ENCODE measurements at places on chromosomes 2 and 18.

GRCh38 chr2:64201151-64201550 is 56.9 kb upstream of the PELI1 start:
- no peak for DNase-seq

GRCh38 chr2:95354925-95355324 is 47.6 kb upstream of the FAHD2A start:
- DNase-seq = no peak

- DNase-seq = no peak
These were observed 4.5 kb downstream of the PCBP1 start for GRCh38 chr2:70091816-70092215.

GRCh38 chr18:29123706-29124530 is 947.0 kb upstream of the CDH2 start:
- DNase-seq = no peak

DNA sequence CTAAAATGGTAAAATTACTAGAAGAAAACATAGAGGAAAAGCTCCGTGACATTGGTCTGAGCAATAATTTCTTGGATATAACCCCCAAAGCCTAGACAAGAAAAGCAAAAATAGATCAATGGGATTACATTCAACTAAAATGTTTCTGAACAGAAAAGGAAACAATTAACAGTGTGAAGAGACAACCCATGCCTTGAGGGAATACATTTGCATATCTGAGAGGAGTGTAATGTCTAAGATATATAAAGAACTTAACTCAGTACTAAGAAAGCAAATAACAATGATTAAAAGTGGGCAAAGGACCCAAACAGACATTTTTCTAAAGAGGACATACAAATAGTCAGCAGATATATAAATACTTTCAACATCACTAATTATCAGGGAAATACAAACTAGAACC is 206.2 kb downstream of the VAPA start:
- no peak for DNase-seq

GRCh38 chr18:48335829-48336228 is 73.4 kb downstream of the ZBTB7C start:
- no peak for DNase-seq

GRCh38 chr2:25034081-25034480 is 7.8 kb upstream of the EFR3B start:
- no peak for DNase-seq

- no peak for DNase-seq
These were observed 55.1 kb downstream of the RHOB start for GRCh38 chr2:20501974-20502373.

DNA sequence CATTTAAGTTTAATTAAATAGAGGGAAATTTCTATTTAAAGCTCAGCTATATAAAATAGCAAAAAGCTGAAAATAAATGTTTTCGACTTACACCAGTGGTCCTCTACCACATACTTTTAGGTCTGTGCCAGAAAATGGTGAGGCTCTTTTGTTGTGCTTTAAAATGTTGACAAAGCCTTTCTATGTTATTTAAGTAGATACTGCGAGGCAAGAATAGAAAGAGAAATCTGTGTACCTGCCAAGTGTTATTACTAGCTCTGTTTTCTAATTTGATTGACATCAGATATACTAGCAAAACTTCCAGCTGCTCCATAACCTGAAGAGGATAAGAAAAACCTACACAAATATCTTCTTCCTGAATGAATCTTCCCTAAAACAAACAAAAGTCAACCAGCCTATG is 53.6 kb downstream of the LPIN2 start:
- DNase-seq = no peak

DNA sequence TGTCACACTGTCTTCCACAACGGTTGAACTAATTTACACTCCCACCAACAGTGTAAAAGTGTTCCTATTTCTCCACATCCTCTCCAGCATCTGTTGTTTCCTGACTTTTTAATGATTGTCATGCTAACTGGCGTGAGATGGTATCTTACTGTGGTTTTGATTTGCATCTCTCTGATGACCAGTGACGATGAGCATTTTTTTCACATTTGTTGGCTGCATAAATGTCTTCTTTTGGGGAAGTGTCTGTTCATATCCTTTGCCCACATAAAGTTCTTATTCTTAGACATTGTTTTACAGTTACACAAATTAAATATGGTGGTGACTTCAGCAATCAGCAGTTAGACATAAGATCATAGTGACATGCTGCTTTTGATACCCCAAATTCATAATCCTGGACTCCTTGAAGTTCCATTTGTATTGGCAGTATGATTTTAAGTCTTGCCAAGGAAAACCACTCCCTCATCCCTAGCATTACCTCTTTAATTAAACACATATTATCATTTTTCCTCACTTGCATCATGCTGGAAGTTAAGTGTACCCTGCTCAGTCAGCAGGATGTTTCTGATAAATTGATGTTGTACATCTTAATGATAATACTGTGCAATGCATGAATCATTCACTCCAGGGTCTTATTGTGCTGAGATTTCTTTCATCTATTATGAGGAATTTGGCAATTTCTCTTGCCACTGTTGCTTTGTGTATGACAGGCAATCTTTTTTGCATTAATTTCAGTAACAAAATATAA is 67.6 kb upstream of the STAT1 start:
- DNase-seq = no peak

DNA sequence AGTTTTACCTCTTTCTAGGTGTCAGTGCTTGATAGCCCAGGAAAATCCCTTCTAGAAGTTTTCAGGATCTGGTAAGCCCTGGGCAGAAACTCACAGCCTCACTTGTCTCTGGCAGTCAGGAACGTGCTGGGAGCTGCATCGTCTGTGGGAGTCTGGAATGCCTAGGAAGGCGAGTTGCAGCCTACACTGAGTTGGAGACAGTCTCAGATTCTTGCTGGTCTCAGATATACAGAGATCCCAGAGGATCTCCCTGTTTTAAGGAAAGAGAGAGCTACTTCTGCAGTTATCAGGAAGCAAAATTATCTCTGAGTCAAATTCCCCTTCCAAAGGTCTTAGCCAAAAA is 104.4 kb upstream of the CDC42EP3 start:
- no peak for DNase-seq

DNA sequence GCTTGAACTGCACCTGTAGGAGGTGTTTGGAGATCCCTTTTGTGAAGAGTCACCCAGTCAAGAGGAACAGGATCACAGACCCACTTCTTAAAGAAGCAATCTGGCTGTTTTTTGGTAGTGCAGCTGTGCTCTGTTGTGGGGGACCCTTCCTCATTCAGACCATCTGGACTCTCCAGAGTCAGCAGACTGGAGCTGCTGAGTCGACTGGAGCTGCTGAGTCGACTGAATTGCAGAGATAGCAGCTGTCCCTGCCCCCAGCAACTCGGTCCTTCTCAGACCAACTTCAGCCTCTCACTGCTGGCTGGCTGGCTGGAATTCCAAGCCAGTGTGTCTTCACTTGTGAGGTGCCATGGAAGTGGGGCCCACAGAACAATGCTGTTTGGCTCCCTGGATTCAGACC is 56.8 kb downstream of the GTF3C3 start:
- DNase-seq = no peak

GRCh38 chr2:61090386-61090921 is 24.8 kb downstream of the SANBR start:
- DNase-seq = no peak

- no peak for DNase-seq
These were observed 108.4 kb downstream of the PRELID3A start for GRCh38 chr18:12516049-12516630.

DNA sequence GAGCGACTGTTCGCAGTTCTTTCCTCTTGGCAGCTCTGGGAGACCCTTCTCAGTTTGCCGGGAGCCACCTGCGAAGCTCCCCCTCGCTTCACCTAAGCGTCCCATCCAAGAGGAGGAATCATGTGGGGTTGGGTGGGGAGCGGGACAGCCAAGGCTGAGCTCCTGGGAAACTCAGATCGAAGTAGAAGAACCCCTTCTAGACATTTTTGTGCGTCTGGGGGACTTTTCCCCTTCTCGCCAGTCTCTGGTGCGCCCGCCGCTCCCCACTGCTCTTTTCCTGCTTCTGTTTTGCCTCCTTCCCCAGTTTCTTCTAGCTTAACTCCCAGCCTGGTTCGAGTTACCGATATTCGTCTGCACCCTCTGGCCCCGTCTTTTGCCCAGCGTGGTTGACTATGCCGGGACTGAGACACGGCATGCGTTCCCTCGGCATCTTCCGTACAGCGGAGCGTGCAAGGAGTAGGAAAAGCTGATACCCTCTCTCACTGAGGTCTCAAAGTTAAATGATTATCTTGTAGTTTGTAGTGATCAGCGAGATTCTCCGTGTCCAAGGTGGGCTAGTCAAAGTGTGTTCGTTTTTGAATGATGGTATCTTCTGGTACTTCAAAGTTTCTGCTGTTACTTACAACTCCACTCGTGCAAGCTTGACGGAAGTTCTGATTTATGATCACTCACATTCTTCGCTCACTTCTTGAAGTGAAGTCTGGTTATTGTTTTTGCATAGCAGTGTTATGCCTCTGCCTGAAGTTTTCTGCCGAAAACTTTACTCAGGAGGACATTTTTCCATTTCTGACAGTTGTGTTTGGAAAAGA is 664 bp downstream of the CAMKMT start:
- DNase-seq = peak; percentile 6

- no peak for DNase-seq
These were observed 35.0 kb upstream of the PTMA start for GRCh38 chr2:231673348-231673770.

- no peak for DNase-seq
These were observed at the start of gene CHST9 for GRCh38 chr18:27185025-27185763. CHST9 (minus strand) TSS chr18:27185308; CDS start chr18:27142809, 42,499 bp downstream.

- no peak for DNase-seq
These were observed 48.3 kb upstream of the GPR155 start for GRCh38 chr2:174535083-174535482.

DNA sequence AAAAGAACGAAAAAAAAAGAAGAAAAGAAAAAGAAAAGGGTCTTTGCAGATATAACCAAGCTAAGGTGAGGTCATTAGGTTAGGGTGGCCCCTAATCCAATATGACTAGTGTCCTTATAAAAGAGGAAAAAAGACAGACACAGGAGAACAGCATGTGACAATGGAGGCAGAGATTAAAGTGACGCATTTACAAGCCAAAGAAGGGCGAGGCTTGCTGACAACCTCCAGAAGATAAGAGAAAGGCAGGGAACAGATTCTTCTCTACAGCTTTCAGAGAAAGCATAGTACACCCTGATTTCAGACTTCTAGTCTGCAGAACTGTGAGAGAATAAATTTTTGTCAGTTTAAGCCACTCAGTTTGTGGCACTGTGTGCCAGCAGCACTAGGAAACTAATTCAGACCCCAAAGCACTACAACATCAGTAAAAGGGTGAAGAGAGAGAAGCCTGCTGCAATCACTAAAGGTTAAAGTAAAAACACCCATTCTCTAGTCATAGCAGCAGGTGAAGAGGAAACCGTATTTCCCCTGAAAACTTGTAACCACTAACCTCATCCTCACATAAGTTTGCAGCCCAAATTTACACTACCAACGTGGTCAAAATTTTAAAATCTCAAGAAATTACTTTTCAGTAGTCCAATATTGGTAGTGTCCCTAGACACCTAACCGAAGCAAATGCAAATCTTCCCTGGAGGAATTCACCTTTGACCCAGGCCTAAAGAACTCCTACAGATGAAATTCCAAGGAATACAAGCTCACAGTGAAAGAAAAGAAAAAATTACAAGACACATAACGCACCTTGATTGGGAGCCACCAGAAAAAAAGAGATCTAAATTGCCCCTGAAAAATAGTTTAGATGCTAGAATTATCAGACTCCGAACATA is 17.5 kb downstream of the REEP1 start:
- DNase-seq = no peak

DNA sequence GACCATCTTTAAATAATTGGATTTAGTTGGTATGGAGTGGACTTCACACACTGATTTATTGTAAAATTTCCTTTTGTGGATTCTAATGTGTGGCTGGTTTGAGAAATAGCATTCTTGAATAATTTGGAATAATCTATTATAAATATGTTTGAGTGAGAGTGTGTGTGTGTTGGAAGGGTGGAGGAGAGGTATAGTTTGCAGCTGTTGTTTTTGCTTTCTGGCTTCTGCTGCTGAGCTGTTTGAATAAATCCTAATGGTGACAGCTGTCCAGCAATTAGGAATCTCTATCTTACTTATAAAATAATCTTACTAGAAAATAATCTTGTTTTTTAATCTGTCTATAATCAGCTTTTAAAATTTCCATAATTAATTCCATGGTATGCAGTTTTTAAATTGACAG is 1283.0 kb upstream of the CDH2 start:
- DNase-seq = no peak

GRCh38 chr2:25491966-25492532 is 150.3 kb upstream of the DNMT3A start:
- DNase-seq = no peak

DNA sequence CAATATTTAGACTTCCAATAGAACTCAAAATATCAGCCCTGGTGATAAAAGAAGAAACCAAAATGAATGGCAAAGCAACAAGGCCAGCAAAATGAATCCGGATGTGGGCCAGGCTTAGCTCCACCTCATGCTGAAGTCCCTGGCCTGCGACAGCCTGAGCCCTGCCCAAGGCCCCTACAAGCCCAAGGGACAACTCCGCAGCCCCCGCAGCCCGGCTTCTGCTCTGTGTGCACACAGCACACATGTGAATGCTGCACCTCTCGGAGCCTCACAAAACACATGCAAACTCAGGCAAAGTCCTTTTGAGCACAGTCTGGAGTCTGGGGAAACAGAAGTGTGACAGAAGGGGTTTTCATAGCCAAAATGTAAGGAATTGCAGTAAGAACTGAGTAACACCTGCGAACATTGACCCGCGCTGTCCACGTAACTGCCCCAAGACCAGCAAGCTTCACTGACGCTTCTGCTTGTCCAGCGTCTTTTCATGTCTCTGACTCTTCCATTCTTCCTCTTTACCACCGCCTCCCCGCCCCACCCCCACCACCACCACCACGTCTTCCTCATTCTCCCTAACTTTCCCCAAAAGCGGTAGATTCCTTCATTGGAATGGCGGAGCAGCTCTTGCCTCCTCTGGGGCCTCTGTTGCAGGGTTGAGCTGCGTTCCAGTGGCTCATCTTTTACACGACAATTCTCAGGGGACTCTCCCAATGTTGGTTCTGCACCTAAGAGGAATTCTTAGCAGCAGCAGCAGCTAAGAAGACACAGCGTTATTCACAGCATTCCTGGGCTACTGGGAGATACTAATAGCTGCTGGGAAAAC is 136.4 kb upstream of the COPS8 start:
- DNase-seq = no peak

DNA sequence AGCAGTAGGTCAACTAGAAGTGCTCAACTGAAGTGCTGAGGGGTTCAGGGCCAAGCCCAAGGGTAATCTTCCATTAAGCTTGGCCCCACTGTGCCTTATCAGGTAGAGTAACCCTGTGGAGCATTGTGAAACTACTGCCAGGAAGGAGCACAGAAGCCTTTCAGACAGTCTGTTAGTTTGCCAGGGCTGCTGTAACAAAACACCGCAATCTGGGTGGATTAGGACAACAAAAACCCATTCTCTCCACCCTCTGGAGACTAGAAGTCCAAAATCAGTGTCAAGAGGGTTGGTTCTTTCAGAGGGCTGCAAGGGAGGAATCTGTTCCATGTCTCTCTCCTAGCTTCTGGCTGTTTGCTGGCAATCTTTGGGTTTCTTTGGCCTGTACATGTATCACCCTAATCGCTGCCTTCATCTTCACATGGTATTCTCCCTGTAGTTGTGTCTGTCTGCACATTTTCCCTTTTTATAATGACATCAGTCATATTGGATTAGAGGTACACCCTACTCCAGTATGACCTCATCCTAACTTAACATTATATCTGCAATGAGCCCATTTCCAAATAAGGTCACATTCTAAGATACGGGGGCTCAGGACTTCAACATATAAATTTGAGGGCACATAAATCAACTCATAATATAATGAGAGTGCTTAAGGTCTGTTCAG is 21.2 kb downstream of the VIT start:
- no peak for DNase-seq

Measured in stimulated activated CD8-positive, alpha-beta memory T cell treated with anti-CD3 and anti-CD28 coated beads, Interleukin-7, amount 100 ng/mL, for 24 hours (primary cell).